AG09319 (cell line): ENCODE measurements at places on chromosomes 2 and 18.

DNA sequence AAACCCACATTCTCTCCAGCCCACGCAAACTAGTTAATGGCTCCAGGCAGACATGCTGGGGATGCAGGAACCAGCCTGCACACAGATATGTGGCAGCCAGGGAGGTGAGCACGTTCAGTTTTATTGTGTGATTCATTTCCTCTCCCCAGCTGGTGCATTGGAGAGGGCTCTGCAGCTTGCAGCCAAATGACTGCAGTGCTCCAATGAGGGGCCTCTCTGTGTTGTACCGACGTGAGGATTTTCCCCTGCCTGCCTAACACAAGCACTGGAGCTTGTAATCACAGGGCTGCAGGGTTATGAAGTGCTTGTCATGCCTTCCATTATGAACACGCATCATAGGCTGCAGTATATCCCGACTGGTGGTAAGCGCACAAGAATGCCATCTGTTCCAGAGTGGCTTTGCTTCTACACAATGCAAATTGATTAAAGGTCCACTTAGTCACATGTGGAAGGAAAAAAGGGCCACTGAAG is 92.3 kb upstream of the THUMPD2 start:
- DNase-seq, result peak; percentile 41

GRCh38 chr18:9092665-9093064 is 9.8 kb upstream of the NDUFV2 start:
- no peak for DNase-seq

GRCh38 chr2:167692936-167693335 is 554.5 kb downstream of the STK39 start:
- no peak for DNase-seq

DNA sequence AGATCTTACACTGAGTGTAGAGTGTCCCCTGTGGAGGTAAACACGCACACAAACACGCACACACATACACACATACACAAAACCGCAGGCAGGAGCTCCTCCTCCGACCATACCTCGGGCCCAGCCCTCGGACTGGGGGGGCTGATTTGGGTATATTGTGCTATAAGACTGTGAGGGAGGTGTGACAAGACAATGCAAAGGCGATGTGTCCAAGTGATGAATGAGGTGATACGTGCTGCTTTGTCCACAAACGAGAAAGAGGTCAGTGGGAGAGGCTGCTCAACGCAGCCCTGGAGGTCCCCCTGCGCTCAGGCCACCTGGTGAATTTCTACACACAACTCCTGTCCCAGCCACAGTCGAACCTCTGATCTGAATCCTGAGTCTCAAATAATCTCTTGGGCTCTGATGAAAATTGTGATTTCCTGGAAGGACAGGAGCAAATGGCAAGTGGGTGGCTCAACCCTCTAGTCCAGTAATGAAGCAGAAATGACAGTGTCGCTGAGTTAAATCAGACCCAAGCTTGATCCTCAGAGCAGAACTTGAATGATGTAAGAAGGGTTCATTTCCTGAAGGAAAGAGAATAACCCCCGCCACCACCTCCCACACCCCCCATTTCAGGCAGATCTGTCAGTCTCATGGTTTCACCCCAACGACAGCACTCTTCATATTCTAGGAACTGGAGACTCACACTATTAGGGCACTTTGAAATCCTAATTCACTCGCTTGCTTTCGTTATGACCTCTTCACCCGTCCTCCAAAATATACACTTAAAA is 48.9 kb upstream of the ASXL2 start:
- no peak for DNase-seq

- no peak for DNase-seq
These were observed 220.9 kb upstream of the EPHA4 start for GRCh38 chr2:221792971-221793521.

- DNase-seq, result no peak
These were observed 194.2 kb downstream of the RIT2 start for GRCh38 chr18:42921226-42921737.

DNA sequence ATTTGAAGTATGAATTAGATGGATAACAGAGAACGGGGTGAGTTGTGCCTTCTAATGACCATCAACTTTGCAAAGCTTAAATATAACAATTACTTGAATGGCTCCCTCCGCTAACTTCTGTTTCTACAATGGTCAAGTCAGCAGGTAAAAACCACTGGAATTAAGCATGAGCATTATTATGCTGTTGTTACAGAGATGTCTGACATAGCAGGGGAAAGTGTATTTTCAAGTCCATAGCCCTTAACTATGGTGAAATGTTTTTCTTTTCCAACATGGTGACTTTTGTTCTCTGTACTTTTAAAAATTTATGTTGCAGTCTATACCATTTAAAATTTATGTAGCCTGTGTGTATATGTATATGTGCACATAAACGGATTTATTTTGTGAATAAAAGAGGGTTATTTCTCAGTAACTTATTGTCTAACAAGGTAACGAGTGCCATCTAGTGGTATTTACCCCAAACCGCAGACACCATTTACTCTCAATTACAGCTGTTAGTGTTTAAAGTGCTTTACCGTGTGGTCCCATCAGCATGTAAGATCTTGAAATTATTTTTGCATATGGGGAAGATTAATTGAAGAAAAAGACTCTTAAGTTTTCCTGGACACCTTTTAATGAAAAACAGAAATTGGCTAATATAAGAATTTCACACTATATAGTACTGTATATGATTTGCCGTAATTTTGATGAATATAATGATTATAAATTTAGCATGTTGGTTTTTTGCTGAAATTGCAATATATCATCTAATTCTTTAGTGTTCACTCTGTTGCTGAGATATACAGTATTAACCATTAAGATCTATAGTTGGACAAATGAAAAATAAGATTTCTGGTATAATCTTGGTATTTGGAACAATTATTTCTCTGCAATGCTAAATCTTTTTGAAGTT is 78.2 kb downstream of the UBE2E3 start:
- no peak for DNase-seq

DNA sequence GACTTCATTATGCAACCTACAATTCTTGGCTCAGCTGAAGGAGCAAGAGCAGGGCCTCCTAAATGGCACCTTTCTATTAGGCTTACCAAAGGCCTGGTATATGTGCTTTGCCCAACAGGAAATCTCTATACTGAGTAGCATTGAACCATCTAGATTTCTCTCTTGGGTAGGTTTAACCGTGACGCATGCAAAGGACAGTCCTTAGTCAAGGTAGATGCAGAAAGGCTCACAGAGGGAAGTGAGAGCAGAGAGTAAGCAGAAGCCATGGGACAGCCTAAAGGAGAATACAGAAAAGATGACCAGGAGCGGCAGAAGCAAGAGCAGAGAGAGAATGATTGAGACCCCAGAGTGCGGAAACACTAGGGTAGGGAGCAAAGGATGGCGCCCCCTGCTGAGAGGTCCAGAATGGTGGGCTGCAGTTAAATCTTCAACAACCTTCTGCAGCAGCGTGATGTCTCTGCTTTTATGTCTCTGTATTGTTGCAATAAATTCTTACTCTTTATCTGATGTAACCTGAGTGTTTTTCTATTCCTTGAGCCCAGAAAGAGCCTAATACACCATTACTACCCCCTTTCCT is 4.7 kb upstream of the OSBPL1A start:
- no peak for DNase-seq

GRCh38 chr2:196750977-196751631 is 48.4 kb downstream of the GTF3C3 start:
- peak; percentile 16 for DNase-seq

DNA sequence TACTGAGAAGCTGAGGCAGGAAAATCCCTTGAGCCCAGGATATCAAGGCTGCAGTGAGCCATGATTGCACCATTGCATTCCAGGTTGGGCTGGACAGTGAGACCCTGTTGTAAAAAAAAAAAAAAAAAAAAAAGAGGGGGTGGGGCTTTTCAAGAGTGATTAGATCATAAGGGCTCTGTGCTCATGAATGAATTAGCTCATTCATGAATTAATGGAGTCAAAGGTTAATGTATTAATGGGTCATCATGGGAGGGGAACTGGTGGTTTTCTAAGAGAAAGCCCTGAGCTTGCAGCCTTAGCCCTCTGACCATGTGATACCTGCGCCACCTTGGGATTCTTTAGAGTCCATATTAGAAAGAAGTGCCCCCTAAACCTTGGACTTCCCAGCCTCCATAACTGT is 4.5 kb downstream of the SLC19A3 start:
- no peak for DNase-seq

DNA sequence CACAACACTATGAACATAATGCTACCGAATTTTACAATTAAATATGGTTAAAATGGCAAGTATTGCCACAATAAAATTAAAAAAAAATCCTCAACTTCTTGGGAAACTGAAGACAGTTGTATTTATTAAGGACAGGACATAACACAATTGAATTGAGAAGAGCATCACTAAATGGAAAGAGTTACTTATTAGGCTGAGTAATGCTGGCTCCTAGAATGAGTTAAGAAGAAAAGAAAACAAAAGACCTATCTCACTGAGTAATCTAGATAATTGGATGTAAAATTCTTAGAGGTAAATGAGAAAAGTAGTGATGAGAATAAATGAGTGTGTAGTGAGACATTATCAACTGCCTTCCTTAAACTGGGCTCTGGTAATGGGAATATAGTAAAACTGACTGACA is 121.7 kb downstream of the FSIP2 start:
- DNase-seq, result no peak

GRCh38 chr2:112597537-112598322 is 13.3 kb downstream of the CHCHD5 start:
- DNase-seq, result no peak

- DNase-seq, result no peak
These were observed 26.6 kb upstream of the ANKRD62 start for GRCh38 chr18:12066910-12067511.

GRCh38 chr18:506264-506663 is 5.8 kb upstream of the COLEC12 start:
- DNase-seq, result no peak

- DNase-seq, result no peak
These were observed 269.5 kb downstream of the CYRIA start for GRCh38 chr2:16396171-16396570.

- no peak for DNase-seq
These were observed 2.5 kb upstream of the MREG start for GRCh38 chr2:216015722-216016464.

GRCh38 chr18:13264091-13265007 is 45.8 kb downstream of the LDLRAD4 start:
- no peak for DNase-seq

DNA sequence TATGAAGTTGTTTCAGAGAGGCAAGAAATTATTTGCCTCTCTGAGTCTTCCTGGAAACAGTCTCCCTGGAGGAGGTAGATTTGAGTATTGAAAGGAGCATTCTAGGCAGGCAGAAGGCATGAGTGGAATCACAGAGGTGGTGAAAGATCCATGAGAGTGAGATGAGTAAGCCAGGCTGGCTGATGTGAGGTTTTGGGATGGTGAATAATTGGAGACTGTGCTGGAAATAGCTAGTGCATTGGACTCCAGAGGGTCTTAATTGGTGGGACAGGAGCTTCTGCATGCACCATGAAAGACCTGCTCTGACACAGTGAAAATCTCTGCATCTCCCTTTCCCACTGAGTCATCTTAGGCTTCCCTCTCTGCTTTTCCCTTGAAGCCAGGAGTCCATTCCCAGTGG is 46.3 kb downstream of the CDC42EP3 start:
- DNase-seq, result no peak

DNA sequence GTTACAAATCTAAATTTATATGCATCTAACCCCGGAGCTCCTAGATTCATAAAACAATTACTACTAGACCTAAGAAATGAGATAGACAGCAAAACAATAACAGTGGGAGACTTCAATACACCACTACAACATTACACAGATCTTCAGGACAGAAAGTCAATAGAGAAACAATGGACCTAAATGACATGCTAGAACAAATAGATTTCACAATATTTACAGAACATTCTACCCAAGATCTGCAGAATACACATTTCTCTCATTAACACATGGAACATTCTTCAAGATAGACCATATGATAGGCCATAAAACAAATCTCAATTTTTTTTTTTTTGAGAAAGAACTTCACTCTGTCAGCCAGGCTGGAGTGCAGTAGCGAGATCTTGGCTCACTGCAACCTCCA is 37.8 kb downstream of the COPS9 start:
- no peak for DNase-seq

DNA sequence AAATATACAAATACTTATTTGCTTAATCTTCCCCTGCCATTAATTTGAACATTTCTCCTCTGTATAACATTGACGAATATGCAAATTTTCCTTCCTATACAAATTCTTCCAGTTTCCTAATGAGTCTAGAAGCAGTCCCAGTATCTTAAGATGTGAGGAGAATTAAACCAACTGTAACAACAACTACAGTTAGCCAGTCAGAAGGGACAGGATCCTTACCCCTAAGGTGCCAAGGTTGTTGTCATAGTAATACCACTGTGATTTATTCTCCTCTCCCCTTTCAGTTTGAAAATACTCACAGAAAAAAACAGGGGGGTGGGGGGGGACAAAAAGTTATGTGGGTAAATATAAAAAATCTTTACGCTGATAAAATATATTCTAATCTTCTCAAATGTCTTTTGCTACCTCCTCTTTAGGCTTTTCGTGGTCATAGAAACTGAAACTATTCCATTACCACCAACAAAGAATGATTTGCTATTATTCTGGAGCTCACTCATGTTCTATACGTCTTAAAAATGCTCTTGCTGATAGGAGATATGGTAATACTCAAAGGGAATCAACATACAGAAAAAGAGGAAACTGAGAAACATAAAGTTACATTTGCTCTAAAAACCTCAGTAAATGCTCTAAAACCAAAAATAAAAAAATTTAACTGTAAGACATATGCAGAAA is 107.6 kb downstream of the MEMO1 start:
- DNase-seq, result no peak

GRCh38 chr2:107266555-107266954 is 380.6 kb upstream of the ST6GAL2 start:
- DNase-seq, result no peak

DNA sequence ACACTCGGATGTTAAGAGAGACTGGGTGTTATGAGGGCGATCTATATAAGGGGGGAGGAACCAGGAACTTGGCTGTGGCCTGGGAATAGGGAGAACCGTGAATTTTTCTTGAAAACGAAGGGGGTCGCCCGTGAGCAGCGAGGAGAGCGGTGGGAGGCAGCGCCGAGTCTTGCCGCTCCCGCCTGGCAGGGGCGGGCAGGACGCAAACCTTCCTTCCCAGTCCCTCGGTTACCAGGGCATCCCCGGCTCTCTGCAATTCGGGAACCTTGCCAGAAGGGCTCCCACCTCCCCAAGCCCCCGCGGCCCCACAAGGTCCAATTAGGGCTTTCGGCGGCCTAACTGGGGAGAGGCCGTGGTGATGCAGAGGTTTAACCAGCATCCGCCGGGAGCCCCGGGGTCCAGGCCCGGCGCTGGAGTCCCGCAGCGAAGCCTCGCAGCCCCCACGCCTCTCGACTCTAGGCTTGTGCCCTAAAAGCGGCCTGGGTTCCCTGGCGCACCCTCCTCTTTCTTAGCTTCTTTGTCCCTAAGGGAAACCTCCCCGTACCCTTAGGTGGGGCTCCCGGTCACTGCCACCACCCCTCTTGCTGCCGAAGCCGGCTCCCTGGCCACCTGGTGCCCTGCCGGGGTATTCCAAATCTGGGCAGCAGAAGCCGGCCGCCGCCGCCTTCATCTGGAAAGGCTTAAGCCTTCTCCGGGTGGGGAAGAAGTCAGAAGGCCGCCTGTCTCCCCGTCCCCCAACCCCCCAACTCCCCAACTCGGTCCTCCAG is 680 bp upstream of the FHOD3 start:
- DNase-seq, result peak; percentile 66

- DNase-seq, result no peak
These were observed 52.0 kb downstream of the LYPD1 start for GRCh38 chr2:132617989-132618388.

GRCh38 chr2:24435391-24436316 is 55.4 kb upstream of the NCOA1 start:
- DNase-seq, result peak; percentile 10

GRCh38 chr2:112601754-112602153 is 17.3 kb downstream of the CHCHD5 start:
- no peak for DNase-seq
